Stimulated activated CD4-positive, alpha-beta T cell treated with anti-CD3 and anti-CD28 coated beads, Interleukin-1b, Interleukin-23, amount 100 ng/mL, for 1 hour (primary cell): ENCODE measurements at places on chromosomes 5 and 9.

DNA sequence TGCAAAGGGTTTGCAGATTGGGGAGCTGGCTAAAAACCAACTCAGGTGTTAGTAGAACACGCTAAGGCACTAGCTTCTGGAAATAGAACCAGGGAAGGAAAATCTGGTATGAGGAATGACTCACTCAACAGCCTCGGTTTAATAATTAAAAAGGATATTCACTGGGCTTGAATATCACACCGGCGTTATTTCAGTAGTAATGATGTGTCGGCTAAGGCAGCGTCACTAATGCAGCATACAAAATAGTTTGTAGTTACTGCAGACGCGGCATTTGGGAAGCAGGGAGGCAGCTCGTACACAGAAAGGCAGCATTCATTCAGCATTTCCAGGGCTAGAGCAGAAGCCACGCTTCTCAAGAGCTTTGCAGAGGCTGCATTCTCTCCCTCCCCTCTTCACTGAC, 1.7 kb downstream of the ADRA1B start:
- no peak for DNase-seq

- no peak for DNase-seq
These were observed 49.7 kb upstream of the GRHPR start for GRCh38 chr9:37372839-37373238.

DNA sequence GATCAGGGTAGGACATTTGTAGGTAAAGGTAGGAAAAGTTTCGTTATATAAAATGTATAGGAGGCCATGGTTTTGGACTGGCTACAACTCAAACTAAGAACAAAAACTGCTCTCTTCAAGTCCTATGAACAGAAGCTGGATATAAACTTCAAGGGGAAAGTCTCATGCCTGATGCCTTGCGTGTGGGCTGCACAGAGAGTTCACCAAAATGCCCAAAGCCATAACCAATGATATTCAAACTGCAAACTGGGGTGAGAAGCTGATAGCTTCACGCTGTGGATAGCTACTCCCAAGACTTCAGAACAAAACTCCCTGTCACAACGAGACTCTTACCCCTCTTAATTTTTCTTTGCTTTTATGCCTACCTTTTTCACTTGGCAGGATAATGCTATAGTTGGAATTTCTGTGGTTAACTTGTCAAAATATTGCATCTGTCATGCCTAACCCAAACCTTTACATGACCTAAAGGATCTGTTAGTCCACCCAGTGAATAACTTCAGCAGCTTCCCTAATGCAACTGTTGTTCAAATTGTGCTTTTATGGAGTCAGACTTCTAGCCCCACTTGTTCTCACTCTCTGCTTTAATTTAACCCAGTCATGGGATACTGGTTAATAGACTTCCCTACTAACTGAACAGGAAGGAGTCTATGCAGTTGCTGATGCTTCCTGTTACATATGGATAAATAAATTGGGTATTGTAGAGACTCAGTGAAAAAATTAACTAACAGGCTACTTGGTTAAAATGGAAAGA, 71.9 kb downstream of the SFXN1 start:
- DNase-seq: no peak

DNA sequence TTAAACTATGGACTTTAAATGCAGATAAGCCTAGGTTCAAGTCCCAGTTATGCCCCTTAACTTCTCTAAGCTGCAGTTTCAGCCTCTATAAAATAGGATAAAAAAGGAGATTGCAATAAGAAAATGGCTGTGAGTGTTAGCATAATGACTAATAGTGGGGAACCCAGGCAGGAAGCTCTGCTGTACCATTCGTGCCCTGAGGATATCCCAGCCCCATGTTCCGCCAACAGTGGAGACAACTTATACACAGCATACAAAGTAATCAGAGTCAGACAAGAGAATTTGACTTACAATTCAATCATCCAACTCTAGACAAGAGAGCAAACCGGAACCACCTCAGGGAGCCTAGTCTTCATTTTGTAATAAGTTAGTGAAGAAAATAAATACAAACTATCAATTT, 141.5 kb upstream of the FSTL4 start:
- no peak for DNase-seq

DNA sequence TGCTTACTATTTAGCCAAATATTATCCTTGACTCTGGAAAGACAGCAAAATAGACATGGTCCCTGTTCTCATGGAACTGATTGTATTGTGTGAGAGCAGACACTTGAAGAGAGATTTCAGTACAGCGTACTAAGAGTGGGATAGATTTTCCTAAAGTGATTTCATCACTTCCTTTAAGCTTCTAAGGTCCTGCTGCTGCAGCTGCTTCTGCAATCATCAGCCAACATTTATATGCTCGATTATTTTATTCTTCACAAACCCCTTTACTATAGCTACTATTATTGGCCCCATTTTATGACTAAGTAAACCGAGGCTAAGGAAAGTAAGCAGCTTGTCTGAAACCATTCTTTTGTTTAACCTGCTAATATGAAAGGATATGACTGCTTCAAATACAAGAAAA, 137.7 kb downstream of the SPATA31D1 start:
- DNase-seq: no peak

DNA sequence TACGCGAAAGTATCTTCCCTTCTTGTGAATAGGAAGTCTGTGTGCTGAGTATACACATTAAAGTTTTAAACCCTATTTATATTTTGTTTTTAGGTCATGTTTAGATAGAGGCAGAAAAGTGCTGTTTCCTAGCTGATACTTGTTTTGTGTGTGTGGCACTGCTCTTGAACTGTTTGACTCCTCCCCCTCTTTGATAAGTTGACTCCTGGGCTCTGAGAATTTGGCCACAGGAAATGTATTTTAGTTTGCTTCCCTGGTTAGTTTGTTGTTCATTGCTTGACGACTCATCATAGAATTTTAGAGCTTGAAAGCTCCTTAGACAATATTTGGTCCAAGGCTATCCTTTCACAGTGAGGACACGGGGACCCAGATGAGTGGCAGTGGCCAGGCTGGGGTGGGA, 2.0 kb upstream of the CDC14B start:
- no peak for DNase-seq

- DNase-seq: no peak
These were observed 43.7 kb upstream of the ITGA1 start for GRCh38 chr5:52743970-52744369.

- DNase-seq: no peak
These were observed 199.5 kb downstream of the CACNA1B start for GRCh38 chr9:138077126-138077525.

- DNase-seq: no peak
These were observed 48.3 kb downstream of the TTC1 start for GRCh38 chr5:160057256-160057655.

- DNase-seq: no peak
These were observed 96.5 kb downstream of the EHMT1 start for GRCh38 chr9:137715321-137715720.

GRCh38 chr9:97518909-97519307, 17.4 kb downstream of the TMOD1 start:
- no peak for DNase-seq

- DNase-seq: no peak
These were observed 243.7 kb upstream of the SLC24A2 start for GRCh38 chr9:20032413-20033006.

DNA sequence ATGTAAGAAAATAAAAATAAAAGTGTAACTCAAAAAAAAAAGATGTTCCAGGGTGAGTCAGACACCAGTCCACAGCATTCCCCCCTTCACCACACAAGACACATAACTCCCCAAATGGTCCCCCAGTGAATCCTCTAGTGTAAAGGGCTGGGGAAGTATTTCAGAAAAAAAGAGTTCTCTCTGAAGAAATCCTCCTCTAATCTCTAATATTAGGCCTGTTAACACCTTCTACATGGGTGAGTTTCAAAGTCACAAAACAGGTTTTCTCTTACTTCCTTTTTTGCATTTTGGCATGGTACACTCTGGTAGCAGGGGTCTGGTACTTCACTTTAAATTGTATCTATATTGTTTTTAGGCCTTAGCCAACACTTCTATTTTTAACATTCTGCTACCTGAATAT, 28.2 kb downstream of the RNF145 start:
- DNase-seq: no peak

DNA sequence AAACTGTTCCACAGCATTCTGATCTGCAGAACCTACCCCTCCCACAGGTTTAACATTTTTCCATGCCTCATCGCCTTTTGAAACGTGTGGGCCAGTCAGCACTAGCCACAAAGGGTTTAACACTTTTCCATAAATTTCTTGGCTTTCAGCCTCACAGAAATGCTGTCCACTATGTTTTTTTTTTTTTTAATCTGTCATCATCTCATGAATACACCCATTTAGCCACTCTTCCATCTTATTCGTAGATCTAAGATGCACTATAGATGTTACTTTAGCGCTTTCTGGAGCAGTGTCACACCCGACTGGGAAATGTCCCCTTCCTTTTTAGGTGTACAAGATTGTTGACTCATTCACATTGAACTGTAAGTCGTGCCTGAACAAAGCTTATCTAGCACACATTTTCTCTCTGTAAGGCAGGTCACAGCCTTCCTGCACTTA, 62.3 kb downstream of the GCNT1 start:
- no peak for DNase-seq

GRCh38 chr5:93584596-93585040, 1.6 kb downstream of the NR2F1 start:
- DNase-seq: no peak

DNA sequence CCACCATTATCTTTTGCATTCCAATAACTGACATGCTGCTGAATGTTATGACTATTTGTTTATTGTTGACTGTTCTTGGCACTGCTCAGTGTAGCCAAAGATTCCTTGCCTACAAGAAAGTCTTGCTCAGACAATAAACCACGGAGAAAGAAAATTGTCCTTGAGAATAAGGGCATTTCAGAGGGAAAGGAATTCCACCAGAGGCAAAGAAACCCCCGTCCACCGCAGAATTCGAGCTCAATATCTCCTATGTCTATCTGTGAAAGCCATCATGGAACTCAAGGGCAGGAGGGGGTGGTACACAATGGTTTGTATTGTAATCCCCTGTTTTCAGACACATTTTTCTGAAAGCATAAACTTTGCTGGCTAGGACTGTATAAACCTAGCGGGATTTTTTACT, 70.3 kb upstream of the ADAMTS16 start:
- DNase-seq: no peak

- DNase-seq: no peak
These were observed 327.6 kb upstream of the ADAMTSL1 start for GRCh38 chr9:18146329-18146728.

DNA sequence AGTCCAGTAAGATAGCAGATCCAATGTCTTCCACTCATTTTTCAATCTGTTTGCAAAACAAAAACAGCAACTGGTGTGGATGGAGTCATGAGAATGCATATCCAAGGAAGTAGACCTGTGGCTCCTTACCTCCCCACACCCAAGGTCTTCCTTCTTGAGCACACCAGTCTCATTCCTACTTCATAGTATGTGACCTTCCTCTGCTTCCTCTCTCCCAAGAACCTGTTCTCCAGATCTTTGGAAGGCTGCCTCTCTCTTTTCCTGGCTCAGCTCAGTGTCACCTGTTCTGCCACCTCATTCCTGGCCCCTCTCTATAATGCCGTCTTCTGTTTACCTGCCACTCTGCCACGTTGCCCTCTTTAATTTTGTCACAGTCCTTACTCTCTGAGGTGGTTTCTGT, 7.9 kb upstream of the TRIM7 start:
- no peak for DNase-seq

DNA sequence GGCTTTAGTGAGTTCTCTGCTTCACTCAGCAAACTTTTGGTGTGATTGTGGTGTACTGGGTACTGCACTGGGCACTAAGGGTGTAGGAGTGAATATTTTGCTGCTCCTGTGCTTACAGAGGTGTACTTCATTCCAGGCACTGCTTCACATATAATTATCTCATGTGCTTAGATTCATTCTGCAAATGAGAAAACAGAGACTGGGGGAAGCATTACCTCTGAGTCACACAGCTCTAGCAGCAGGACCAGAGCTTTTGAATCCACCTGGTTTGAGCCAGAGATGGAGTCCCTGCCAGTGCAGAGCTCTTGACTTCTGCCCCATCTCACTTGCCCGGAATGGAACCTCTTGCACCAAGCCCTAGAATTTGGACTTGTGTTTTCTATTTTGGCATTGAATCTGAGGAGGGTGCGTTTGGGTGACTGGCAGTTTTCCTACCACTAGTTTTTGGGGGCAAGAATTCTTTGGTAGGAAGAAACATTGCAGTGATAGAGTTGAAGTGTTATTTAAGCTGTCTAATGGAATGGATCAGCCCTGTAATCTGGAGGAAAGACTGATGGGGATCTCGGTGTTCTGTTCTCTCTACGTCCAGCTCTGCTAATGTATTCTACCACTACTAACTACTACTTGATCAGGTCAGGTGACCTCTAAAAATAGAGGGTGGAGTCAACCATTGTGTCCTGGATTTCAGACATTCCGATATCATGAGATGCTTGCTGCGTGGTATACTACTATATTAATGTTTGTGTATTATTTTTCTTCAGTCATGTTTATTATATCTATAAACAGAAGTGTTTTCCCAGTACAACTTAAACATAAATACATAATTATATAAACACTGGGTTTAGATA, 2.5 kb downstream of the ARHGAP26 start:
- no peak for DNase-seq
